ENCODE measurements at places on chromosomes 13 and 19. TPM values are rescaled to one million over a fixed set of nuclear protein-coding genes. Genes with fewer than 3 reads are reported as not detected.
A peak's percentile ranks its signal among the peaks of the same experiment; 100 is the strongest.

BSG gene
- 152 TPM for polyA plus RNA-seq

DNA sequence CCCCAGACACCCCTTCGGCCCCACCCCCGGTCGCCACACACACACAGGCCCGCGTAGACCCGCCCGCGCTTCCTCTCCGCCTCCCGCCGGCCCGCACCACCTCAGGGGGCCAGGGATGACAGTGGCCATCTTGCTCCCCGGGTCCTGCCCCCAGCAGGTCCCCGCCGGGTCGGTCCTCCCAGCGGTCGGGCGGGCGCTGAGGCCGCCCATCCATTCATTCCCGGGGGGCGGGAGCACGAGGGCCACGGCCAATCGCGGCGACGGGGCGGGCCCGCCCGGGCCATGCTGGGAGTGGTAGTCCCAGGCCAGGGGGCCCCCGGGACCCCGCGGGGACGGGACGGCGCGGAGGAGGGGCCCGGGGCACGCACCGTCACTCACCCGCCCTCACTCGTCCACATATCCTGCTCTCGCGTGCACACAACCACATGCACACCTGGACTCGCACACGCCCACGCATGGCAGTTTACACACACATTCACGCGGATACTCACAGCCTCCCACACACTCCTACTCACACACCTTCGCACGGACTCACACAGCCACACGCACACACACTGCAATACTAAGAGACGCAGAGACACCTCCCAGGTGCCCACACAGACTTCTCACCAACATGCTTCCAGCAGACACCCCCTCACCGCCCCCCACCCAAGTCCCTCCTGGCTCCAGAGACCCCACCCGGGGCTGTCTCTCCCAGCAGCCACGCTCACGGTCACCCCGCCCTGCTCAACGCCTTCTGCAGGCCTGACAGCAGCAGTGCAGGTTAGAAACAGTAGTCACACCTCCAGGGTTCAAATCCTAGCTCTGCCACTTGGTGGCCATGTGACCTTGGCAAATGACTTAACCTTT is at the start of gene DPF1:
Gene DPF1 (minus strand): TSS at position 209 of the 849 bp plus-strand sequence. CDS start 80 bp downstream, at position 129.
- DNase-seq = peak; percentile 54
- no peaks in the 10 kb centered on the region for H3K4me1 ChIP-seq
- no peaks in the 10 kb centered on the region for H3K36me3 ChIP-seq
- no peak within 1 kb of the TSS for H3K4me3 ChIP-seq
- H3K27me3 ChIP-seq = peaks cover 8% of the 10 kb centered on the region

WTIP gene
- 0.08 TPM for polyA plus RNA-seq

GRCh38 chr13:101272886-101273285 is 143.4 kb downstream of the NALCN start:
- no peaks in the 10 kb centered on the region for H3K27me3 ChIP-seq
- no peak for DNase-seq
- H3K4me3 ChIP-seq = no peak overlapping the region
- H3K36me3 ChIP-seq = no peaks in the 10 kb centered on the region

DNA sequence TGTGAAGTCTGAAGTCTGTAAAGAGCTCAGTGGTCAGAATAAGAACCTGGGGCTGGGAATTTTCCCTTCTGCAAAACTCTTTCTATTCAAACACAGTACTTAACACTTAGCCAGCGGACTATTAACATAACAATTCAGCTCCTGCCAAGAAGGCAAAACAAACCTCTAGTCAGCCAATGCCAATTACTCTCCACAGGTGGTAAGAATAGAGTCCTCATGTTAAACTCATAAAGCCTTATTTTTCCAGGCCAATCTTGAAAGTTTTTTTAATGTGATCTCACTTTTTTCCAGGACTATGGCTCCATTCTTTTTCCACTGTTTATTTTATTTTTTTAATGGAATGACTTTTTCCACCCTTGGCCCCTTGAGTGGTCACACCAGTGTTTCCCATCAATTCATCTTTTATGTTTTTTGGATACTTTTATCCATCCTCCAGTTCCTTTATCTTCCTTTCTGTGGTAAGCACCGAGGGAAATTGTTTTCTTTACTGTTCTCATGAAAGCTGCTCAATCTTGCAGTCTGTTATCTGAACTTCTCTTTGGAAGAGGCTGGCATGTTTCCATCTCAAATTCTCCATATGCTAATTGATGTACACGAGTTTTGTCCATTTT is 217.3 kb downstream of the LHFPL6 start:
- DNase-seq = no peak
- H3K36me3 ChIP-seq = no peaks in the 10 kb centered on the region
- H3K4me3 ChIP-seq = no peak overlapping the region
- no peak overlapping the region for H3K27ac ChIP-seq

DNA sequence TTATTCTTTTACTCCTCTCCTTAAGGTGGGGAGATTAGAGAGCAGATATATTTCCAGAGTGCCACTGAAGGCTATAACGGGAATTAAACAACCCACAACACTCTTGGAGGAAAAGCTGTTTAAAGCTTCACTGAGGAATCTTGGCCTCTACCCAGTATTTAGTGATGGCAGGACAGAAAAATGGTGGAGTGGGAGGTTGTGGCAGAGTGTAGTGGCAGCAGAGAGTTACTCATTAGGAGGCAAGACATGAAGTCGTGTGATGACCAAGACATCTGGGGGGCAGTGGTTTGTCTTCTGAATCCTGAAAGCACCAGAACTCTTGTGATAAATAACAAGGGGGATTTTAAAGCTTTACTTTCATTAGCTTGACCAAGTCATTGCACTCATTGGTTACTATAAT is 563.5 kb upstream of the SLITRK5 start:
- no peak overlapping the region for H3K4me3 ChIP-seq
- H3K27me3 ChIP-seq = no peaks in the 10 kb centered on the region
- no peaks in the 10 kb centered on the region for H3K4me1 ChIP-seq

ZNF837 gene
- 2.6 TPM for polyA plus RNA-seq

TRPC4 gene
- polyA plus RNA-seq = 0.04 TPM

Data from liver (tissue), 10 donors.